ENCODE measurements at places on chromosomes 16 and 17.

DNA sequence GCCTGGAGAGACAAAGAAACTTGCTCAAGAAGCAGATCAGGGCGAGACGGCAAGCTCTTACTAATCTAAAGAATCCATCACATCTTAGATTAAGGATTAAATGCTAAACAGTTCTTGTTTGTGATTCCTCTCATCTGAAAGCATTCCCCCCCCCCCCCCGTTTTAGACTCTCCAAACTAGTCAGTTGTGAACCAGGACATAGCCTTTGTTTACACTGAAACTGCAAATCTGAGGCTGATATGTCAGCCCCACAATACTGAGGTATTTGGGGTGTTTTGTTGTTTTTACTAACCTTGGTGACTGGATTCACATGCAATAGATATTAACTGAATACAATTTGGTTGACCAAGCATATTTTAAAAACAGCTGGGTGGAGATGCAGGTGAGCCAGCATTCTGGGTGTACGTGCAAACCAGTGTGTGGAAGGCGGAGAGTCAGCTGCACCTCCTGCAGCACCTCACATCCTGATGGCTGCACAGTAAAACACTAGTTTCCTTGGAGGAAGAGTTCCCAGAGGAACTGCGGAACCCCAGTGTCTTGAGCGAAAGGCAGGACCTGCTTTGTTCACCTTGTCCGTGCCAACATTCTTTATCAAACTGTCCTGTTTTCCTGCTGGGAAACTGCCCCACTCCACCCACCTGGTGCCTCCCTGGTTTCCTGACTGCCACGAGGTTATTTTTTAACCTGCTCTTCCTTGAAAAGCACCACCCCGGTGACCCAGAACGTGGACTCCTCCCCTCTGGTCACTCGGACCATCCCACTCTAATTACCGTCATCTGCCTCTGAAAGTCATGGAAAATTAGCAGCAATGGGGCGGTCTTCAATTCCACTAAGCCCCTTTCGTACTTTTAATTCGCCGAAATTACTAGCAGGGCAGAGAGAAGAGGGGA lies 1.2 kb upstream of the YPEL2 start:
- DNase-seq = no peak

- no peak for DNase-seq
These were observed 4.9 kb downstream of the TNRC6A start for GRCh38 chr16:24734382-24734781.

GRCh38 chr17:9408381-9408780 lies 167.2 kb downstream of the STX8 start:
- DNase-seq = no peak

DNA sequence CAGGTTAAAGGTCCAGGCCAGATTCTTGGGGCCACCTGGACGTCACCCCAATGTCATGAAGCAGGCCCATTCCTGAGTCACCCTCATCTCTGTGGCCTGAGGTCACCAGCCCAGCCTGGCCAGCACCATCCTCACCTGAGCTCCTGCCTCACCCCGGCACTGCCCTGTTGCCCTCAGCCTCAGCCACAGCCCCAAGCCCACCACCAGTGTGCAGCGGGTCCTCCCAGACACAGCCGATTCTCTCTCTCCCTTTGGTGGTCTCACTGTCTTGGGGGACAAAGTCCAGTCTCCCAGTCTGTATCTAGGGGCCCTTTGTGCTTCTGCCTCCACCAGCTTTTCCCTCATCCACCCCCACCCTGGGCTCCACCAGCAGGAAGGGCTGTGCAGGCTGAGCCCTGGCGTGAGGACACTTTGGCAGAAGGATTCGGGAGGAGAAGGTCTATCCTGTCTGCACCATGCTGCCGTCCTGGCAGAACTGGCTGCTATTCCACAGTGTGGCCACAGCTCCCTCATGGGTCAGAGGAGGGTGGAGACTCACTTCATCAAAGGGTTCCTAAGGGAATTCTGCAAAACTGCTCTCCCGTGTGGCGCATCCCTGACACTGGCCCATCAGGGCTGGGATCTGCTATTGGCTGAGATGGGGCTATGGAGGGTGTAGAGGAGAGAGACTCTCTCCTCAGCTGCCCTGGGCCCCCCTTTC lies 64.3 kb downstream of the PRMT7 start:
- DNase-seq = no peak

- DNase-seq = no peak
These were observed 127.6 kb downstream of the CHD9NB start for GRCh38 chr16:52925143-52925542.

Data from foreskin melanocyte (primary cell).